ENCODE measurements at places on chromosomes 3 and 15. TPM values are rescaled to one million over a fixed set of nuclear protein-coding genes. Genes with fewer than 3 reads are reported as not detected.

The ASB14 gene
- not detected for total RNA-seq

The ZDHHC23 gene
- 0.48 TPM for total RNA-seq

The CCNB2 gene
- total RNA-seq, result 22.3 TPM

The TTLL13 gene
- not detected for total RNA-seq

The CAV3 gene
- total RNA-seq, result not detected

The CLSTN2 gene
- total RNA-seq, result 1.6 TPM

The FBXO40 gene
- not detected for total RNA-seq

The SLC24A5 gene
- total RNA-seq, result not detected

The RTF1 gene
- total RNA-seq, result 27.4 TPM

The ACAN gene
- 2.2 TPM for total RNA-seq

The GPR149 gene
- total RNA-seq, result not detected

The NCEH1 gene
- 19.7 TPM for total RNA-seq

The PAK6 gene
- not detected for total RNA-seq

The FETUB gene
- not detected for total RNA-seq

The PRR23B gene
- total RNA-seq, result not detected
